ENCODE measurements at places on chromosomes 4 and X.

GRCh38 chrX:103927030-103927429 is 35.4 kb upstream of the TMSB15B start:
- no peak for DNase-seq

- DNase-seq: no peak
Measured at GRCh38 chrX:17744896-17745523, 7.7 kb downstream of the SCML1 start.

DNA sequence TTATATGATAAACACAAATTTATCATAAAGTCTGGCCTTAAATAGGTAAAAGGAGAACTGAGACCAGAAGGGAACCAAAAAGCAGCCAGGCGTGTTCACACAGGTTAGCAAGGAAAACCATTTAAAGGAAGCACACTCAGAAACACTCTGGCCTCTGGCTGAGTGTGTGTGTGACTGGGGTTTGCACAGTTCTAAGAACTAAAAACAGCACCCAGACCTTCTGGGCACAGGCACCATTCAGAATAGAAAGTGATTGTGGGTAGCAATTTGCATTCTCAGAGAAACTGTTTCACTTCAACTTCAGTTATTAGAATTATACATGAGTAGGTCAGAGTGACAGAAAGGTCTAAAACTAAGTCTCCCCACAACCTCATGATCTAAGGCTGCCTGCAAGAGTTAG is 10.0 kb downstream of the GPR82 start:
- no peak for DNase-seq

DNA sequence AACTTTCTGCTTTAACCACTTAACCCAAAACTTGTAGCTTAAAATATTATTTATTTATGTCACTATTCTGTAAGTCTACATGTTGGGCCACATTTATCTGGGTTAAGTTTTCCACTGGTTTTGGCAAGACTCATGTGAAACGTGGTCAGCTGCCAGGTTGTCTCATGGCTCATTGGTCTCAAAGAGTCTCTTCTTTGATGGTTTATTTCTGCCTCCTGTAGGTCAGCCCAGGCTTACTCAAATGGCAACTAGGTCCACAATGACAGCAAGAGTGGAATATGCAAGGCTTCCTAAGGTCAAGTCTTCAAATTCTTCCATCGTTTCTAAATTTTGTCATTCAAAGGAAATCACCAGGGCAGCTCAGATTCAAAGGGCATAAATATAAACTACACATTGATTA is 828.7 kb downstream of the PCDH7 start:
- no peak for DNase-seq

- DNase-seq: peak; percentile 58
Measured at GRCh38 chr4:153151535-153152455, 52.4 kb upstream of the TRIM2 start.

- no peak for DNase-seq
Measured at GRCh38 chrX:103830848-103831247, 1.2 kb downstream of the RAB9B start.

- DNase-seq: no peak
Measured at GRCh38 chrX:15465896-15466651, 27.1 kb downstream of the PIR start.
